Neural progenitor cell (in vitro differentiated cells): ENCODE measurements at places on chromosomes 1 and 21. TPM values are rescaled to one million over a fixed set of nuclear protein-coding genes. Genes with fewer than 3 reads are reported as not detected.

- no peak for DNase-seq
Observed at GRCh38 chr1:198756470-198756869, 117.6 kb downstream of the PTPRC start.

DNA sequence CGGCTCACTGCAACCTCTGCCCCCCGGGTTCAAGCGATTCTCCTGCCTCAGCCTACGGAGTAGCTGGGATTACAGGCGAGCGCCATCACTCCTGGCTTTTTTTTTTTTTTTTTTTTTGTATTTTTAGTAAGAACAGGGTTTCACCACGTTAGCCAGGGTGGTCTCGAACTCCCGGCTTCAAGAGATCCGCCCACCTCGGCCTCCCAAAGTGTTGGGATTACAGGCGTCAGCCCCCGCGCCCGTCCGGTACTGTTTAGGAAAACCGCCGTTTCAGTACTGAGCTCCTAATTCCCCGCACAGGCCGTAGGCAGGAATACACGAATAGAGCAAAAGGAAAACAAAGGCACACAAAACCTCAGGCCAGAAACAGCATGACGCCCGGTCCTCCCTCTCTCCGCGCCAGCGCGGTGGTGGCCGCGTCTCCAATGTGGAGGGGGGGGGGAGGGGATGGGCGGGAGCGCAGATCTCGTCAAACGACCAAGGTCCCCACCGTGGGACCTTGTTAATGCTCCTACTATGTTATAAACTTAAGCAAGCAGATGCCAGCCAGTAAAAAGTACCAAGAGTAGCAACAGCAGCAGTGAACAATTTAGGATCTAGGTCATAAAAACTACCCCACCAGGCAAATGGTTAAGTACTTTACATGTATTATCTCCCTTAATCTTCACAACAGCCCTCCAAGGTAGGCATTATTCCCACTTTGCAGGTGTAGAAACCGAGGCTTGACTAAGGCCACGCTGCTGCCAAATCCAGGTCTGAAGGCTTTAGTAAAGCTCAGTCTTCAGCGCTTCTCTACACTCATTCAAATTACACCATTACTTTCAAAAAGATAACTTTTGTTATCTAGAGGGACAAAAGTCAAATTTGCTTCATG is 648 bp upstream of the ADAR start:
- peak; percentile 94 for DNase-seq

DNA sequence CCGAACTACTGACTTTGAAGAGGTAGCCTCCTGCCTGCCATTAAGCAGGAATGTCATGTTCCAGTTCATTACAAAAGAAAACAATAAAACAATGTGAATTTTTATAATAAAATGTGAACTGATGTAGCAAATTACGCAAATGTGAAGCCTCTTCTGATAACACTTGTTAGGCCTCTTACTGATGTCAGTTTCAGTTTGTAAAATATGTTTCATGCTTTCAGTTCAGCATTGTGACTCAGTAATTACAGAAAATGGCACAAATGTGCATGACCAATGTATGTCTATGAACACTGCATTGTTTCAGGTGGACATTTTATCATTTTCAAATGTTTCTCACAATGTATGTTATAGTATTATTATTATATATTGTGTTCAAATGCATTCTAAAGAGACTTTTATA is 159.8 kb upstream of the SGIP1 start:
- DNase-seq = no peak

DNA sequence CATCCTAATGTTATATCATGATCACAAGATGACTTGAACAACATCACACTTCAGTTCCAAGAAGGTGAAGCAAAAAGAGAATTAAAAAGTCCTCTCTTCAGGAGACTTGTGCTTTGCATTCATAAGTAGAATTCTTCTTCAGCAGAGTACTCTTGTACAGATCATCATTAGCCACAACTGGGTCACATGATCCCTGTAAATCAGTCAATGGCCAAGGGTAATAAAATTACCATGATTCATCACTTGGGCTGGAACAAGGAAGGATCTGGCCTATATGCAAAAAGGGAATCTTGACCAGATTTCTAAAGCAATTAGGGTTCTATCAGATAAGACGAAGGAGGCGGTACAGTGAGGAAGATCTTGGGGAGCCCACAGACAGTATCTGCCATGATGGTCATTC is 458.0 kb upstream of the DEPDC1 start:
- DNase-seq = no peak

DNA sequence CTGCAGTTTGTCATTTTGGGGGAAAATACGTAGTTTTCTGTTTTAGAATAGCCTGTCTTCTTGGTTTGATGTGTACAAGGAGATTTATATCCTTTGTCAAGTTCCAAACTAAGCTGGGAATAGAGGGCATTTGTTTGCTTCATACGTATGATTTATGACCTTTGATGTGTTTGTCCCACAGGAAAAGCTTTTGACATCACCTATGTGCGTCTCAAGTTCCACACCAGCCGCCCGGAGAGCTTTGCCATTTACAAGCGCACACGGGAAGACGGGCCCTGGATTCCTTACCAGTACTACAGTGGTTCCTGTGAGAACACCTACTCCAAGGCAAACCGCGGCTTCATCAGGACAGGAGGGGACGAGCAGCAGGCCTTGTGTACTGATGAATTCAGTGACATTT is 79.9 kb downstream of the LAMC1 start:
- DNase-seq = no peak

The PLPPR4 gene
- 0.09 and 0.46 TPM in 2 replicates for total RNA-seq

- no peak for DNase-seq
Observed at GRCh38 chr1:42852608-42852980, 6.2 kb downstream of the ZNF691 start.
